ENCODE measurements at places on chromosomes 3 and 15.

GRCh38 chr15:52673734-52674133 lies 5.5 kb downstream of the ATOSA start:
- DNase-seq = no peak
- no peak overlapping the region for H3K27ac ChIP-seq
- no peak overlapping the region for H3K4me3 ChIP-seq
- H3K27me3 ChIP-seq = no peaks in the 10 kb centered on the region

GRCh38 chr15:46676233-46677206 lies 1040.8 kb upstream of the SEMA6D start:
- no peaks in the 10 kb centered on the region for H3K27me3 ChIP-seq
- H3K36me3 ChIP-seq = no peaks in the 10 kb centered on the region
- H3K4me1 ChIP-seq = no peaks in the 10 kb centered on the region
- no peak overlapping the region for H3K27ac ChIP-seq

DNA sequence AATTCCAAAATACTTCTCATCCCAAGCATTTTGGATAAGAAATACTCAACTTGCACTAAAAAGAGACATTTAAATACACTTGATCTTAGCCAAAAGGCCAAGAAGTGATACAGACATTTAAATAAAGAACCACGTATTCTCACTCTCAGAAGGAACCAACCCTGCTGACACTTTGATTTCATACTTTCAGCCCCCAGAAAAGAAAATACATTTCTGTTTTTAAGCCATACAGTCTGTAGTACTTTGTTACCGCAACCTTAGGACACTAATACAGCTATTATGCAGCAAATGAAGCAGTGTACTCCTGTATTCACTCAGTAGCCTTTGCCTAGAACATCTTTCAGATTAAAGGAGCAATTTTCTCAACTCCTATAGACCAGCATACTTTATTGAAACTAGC lies 86.7 kb downstream of the TBC1D5 start:
- no peak overlapping the region for H3K4me3 ChIP-seq
- no peaks in the 10 kb centered on the region for H3K36me3 ChIP-seq
- H3K27me3 ChIP-seq = no peaks in the 10 kb centered on the region
- H3K4me1 ChIP-seq = no peaks in the 10 kb centered on the region

GRCh38 chr3:65713016-65713415 lies 325.7 kb downstream of the MAGI1 start:
- H3K27me3 ChIP-seq = no peaks in the 10 kb centered on the region
- no peak overlapping the region for H3K4me3 ChIP-seq
- peaks cover 8% of the 10 kb centered on the region for H3K4me1 ChIP-seq
- no peak overlapping the region for H3K27ac ChIP-seq

All from IMR-90 (cell line).